ENCODE measurements at places on chromosomes 1 and 21.
A peak's percentile ranks its signal among the peaks of the same experiment; 100 is the strongest.

DNA sequence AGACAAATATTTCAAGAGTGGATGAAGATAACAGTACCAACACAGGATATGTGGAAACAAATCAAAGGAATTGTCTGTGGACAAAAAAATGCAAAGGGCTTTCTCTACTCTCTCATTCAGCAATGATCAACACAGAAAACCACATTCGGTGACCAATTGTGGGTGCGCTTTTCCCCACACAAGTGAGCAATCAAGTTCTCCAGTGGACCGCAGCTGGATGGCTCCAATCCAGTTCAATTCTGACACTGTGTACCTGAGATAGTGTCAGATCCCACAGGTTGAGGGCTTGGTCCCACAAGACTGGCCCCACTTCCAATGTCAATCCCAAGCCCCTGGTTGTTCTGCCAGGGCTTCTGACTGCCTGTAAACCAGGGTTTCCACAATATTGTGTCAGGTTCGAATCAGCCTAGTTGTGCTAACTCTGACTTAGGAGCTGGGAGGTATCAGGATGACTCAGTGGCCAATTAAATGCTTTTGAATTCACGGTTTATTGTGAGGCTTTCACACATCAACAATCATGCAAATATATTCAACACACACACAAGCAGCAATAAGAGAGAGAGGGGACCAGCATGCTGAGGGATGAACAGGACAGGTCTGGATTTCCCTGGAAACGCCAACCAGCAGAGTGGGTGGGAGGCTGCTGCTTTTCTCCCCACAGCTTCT is 87.0 kb upstream of the BTG3 start:
- no peak for DNase-seq

GRCh38 chr1:243814718-243815117 is 35.3 kb downstream of the AKT3 start:
- DNase-seq = no peak

DNA sequence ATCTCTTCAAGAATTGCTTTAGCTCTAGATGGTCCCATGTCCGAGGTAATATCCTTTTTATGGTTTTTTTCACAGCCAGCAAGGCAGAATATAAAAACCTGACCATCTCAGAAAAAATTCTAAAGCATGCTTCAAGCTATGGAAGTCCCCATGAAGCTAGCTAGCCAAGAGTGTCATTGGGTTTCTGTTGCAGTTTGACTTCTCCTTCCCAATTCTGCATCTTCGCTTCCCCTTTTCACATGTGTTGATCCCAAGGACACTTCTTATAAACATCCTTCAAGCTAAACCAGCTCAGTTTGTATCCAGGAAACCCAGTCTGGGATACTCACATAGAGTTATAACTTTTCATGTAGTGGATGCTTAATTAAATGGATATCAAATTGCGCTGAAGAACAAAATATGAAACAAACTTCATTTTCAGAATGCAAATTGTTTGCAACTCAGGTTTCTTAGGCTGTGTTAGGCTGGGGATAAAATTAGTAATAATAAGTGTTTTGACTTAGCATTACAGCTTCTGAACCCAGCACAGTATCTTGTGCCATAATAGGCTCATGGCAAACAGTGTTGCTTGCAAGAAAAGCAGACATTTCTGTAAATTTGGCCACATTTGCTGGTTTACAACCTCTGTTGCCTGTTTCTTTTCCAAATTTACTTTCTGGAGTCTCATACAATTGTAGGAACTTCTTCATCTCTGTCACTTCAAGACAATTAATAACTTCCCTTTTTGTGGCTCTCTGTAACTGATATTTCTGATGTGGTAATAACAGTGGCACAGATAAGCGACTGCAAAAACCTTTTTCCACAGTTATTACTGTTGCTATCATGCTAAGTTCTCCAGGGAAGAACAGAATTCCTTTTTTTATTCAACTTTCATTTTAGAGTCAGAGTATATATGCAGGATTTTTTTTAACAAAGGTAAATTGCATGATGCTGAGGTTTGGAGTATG is 53.2 kb downstream of the NCAM2 start:
- no peak for DNase-seq

DNA sequence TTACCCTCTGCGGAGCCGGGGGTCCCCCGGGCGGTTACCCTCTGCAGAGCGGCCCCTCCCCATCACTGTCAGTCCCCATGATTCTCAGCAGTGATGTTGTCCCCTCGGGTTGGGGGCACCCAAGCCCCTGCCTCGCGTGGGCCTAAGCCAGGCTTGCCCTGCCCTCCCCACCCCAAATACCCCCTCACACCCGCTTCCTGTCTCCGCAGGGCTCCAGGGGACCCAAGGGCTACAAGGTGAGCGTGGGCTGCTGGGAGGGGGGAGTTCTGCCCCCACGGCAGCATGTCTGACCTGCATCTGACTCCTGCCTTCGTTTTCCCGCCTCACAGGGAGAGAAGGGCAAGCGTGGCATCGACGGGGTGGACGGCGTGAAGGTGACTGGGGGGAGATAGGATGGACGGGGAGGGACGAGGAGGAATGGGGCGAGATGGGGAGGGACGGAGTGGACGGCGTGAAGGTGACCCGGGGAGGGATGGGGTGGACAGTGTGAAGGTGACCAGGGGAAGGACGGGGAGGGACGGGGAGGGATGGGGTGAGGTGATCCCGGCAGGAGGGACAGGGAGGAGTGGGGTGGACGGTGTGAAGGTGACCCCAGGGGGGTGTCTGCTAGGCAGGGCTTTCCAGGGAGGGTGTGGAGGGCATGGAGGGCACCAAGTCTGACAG is 8.6 kb downstream of the COL6A1 start:
- no peak for DNase-seq

GRCh38 chr1:92478393-92478792 is 8.3 kb downstream of the GFI1 start:
- DNase-seq = no peak

- DNase-seq = no peak
These were observed 2.7 kb upstream of the NEGR1 start for GRCh38 chr1:72285074-72285425.

DNA sequence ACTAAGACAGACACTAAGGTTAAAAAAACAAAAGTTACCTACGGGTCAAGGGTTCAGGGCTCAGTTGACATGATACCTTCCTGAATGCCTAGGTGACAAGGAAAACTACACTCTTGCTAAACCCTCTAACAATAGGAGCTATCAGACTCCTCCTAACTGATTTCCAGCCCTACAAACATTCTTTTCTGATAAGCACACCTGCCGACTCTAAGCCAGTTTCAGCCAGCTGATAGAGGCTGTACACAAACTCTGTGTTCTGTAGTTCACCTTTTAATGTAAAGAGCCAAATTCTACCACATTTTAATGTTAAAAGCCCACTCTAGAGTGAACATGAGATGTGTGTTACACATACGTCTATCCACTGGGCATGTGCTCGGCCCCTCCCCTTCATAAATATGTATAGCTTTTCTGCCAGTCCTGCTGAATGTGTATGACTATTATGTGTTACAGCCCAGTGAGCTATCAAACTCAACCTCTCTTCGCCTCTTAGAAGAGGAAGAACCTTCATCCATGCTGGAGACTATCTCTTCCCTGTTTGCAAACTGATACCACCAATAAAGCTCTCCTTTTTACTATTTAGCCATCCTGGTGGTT is 40.0 kb upstream of the FAM163A start:
- no peak for DNase-seq

DNA sequence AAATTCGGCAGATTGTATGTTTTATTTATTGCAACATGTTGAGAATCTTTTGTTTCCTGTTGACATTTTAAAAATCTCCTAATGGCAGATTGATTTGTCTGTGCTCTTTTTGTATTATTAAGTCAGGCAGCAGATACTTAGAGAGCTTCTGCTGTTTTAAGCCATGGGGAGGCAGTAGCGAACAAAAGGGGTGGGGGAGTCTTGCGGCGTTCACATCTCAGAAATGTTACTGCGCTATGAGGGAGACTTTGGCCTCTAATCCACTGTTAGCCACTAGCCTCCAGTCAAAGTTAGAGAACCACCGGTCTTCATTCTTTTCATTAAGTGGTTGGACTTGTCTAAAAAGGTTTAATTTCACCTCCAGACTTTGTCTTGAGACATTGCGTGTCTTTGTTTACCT is 93.6 kb downstream of the DYRK1A start:
- peak; percentile 44 for DNase-seq

DNA sequence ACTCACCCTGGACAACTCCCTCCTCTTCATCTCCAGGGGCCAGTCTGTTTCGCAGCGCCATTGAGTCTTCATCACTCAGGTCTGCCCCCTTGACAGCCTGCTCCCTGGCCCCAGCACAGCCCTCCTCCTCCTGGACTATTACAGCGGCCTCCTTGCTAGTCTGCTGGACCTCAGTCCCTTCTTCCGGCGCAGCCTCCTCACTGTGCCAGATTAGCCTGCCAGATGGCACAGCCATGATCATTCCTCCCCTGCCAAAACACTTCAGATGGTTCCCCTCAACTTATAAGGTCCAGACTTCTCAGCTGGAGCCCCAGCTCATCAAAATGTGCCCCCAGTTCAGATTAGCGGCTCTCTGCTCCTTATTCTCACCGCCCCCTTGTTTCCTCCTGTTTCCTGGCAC is 7.0 kb upstream of the CELSR2 start:
- DNase-seq = no peak

- DNase-seq = peak; percentile 26
These were observed 12.5 kb downstream of the CHML start for GRCh38 chr1:241627453-241628259.

DNA sequence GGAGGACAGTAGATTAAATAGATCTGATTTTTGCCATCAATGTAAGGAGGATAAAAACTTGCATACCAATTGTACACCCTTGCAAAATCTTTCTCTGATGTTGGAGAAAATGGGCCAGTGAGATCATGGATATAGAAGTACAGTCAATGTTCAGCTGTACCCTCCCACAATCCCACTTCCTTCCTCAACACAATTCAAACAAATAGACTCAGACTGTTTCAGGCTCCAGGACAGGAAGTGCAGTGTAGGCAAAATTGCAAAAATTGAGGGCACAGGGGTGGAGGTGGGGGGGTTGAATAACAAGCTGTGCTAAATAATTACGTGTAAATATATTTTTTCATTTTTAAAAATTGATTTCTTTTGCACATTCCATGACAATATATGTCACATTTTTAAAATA is 3.9 kb upstream of the IFI44 start:
- no peak for DNase-seq

GRCh38 chr1:22641906-22642636 is 1.4 kb upstream of the C1QC start:
- peak; percentile 94 for DNase-seq

DNA sequence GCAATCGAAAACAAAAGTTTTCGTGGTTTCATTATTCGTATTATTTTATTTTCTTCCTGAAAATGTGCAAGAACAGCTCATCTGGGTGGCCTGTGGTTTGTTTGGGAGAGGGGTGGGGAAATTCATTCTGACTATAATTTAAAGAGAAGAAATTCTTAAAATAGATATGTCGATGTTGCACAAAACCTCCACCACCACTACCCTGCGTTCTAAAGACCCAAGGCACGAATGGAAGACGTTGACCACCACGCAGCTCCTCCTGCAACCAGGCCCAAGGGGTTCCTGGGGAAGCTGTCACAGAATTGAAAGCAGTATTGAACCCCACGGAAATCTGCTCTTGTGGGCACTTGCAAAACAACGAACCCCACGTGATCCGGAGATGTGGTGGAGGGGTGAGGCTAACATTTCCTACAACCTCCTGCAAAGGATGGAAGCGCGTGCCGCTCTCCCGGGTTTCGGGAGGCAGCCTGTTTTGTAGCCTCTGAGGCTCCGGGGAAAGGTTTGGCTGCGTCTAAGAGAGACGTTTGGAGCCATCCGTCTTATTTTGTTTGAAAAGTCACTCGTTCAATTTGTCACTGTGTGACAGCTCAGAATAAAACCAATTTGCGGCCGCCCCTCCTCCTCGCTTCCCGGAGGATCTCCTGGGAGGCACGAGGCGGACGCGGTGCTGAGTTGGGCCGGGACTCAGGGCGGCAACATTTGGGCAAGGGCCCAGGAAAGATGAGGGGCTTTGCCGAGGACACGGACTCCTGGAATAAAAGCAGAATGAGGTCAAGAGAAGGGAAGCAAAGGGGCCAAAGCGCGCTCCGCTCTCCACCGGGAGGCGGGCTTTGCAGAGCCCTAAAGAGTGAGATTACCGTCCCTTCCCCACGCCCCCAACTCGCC is 810 bp upstream of the HLX start:
- no peak for DNase-seq

GRCh38 chr1:11857164-11857851 is 1.4 kb downstream of the NPPB start:
- no peak for DNase-seq

DNA sequence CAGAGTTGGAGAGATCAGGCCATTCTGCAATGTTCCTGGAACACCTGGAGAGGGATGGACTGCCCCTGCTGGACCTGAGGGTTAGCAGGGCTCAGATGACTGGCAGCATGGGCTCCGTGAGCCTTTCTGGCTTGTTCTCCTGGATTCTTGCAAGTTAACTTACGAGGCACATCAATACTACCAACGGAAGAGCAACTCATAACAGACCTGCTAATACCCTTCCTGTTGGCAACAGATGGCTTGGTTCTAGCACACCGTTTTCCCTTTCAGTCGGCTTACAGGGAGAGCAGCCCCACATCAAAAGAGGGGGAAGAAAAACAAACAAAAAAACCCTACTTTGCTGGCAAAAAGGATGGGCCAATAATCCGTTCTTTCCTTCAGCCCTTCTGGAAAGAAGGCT is 47.9 kb downstream of the SLC66A1 start:
- no peak for DNase-seq

DNA sequence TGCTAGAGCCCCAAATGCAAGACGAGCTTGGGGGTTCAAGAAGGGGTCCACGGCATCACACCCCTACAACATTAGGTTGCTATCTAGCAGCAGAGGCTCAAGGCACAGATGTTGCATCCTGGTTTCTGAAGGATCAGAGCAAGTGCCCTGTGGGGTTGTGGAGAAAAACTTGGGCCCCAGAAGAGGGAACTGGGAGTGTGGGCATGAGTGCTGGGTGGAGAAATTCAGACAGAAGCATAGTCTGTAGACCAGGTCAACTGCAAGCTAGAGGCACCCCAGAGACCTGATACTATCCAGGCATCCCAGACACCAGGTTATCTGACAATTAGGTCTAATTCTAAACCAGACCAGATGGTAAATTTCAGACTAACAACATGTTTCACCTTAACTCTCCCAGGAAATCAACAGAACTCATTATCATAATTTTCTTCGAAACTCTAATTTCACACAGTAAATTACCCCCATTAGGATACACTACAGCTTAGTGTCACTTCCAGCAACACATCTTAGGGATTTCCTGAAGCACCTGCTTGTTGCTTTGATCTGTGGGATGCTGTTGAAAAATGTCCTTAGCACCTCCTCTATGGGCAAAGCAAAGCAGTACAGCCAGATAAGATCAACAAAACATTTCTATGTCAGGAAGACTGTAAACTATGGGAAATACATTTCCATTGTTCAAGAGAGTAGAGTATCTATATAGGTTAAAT is 179.3 kb downstream of the VAV3 start:
- DNase-seq = no peak

DNA sequence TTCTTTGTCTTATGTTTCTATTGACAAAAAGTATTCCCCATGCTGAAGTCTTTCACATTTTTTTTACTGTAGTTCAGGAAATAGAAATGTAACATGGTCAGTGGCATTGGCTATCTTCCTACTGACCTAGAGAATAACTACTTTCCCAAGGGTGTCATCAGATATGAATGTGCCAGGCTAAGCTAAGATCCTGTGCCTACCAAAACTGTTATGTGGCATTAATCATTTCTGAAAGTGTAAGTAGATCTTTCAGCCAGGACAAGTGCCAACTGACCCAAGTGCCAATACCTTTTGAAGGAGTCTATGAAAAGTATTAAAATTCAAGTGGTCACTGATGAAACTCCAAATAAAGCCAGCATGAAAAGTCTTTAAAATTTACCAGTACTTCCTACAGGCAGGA is 165.3 kb downstream of the TNFSF18 start:
- DNase-seq = no peak

All from iPS-NIHi11 (cell line).